ENCODE measurements at places on chromosomes 1 and 21.

DNA sequence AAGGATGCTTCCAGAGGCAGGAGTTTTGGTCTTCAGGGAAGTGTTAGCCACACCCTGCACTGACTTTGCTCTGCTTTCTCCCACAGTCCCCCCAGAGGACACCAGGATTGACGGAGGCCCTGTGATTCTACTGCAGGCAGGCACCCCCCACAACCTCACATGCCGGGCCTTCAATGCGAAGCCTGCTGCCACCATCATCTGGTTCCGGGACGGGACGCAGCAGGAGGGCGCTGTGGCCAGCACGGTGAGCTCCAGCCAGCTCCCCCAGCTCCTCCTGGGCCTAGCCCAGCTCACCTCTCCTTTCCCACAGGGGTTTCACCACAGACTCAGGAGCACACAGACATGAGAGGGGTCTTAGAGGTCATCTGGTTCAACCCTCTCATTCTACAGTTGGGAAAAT lies 90.9 kb downstream of the KIRREL1 start:
- DNase-seq = no peak

DNA sequence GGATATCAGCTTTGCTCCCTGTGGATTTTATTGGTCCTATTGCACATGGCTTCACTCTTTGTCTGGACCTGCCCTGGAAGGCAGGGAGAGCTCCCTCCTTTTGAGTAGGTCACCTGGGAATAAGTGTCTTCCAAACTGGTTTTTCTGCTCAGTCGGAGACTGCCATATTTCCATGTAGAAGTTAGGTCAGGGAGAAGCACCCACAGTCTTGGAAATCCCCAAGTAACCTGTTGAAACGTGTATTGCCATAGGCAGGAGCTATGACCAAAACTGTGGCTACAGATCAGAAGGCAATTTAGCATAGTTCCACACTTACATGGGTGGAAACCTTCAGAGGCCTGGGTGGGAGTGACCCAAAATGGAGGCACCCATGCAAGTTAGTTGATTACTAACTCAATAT lies 3.5 kb upstream of the GNG12 start:
- DNase-seq = no peak

DNA sequence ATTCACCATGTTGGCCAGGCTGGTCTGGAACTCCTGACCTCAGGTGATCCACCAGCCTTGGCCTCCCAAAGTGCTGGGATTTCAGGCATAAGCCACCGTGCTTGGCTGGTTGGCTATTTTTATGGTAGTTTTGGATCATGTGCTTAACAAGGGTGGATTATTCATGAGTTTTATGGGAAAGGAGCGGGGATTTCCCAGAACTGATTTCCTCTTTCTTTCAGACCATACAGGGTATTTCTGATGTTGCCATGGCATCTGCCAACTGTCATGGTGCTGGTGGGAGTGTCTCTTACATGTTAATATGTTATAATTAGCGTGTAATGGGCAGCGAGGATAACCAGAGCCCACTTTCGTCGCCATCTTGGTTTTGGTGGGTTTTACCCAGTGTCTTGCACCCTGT lies 3.2 kb downstream of the TRPM2 start:
- no peak for DNase-seq

- DNase-seq = no peak
Measured at GRCh38 chr1:222387007-222387814, 160.7 kb downstream of the HHIPL2 start.

GRCh38 chr1:32886004-32886827 lies at the start of gene HPCA:
Gene HPCA, plus strand, starts transcription at chr1:32886491. Its CDS starts 2,408 bp downstream, at chr1:32888899.
- DNase-seq = peak; percentile 71

GRCh38 chr1:1335792-1336248 lies 4.7 kb downstream of the TAS1R3 start:
- no peak for DNase-seq

GRCh38 chr1:100941580-100942216 lies 45.8 kb downstream of the SLC30A7 start:
- DNase-seq = no peak

GRCh38 chr1:18578271-18578670 lies 52.4 kb upstream of the PAX7 start:
- DNase-seq = no peak

DNA sequence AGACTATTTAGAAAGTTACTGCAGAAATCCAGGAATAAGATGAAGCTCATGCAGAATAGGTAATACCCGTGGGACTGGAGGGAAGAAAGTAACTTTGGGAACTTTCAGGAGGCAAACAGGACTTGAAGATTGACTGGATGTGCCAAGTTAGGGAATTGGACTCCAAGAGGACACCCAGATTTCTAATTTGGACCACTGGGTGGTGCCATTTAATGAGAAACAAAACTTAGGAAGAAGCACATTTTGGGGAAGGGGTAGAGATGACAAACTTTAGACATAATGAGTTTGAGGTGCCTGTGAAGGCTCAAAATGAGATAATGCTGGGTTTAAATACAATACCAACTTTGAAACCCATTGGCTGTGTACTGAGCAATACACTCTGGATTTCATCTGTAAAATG lies 3.3 kb upstream of the B4GALT3 start:
- no peak for DNase-seq

DNA sequence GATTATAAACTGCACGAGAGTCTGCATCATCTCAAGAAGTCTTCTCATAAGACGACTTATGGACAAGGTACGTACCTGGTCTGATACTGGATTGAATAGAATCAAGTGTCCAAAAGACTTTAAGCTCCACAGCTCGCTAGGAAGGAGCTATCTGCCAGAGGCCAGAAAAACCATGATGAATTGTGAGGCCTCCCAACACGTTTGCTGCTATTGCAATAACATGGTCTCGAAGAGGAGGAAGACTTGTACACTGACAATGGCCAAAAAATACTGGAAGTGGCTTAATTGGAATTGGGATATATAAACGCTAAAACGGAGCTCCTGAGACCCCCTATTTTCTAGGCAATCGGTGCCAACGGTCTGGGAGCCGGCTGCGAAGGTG lies 534 bp downstream of the DNAJC28 start:
- no peak for DNase-seq

DNA sequence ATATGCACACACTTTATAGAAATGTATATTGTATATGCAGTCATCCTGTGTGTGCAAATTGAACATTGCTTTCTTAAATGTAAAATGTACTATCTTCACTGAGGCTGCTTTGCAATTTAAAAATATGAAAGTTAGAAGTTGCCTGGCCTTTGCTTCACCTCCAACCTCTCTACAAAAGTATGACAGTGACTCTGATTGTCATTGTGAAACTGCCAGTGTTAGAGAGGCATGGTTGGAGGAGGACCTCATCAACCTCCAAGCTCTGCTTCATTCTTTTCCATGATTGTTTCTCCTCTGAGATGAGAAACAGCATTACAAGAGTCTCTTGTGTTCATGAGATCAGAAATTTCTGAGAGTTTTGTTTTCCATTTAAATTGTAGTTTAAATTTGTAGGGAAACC lies 185.5 kb downstream of the ZC3H11B start:
- DNase-seq = no peak

All from GM13977 (cell line).